ENCODE measurements at places on chromosomes 1 and 21. TPM values are rescaled to one million over a fixed set of nuclear protein-coding genes. Genes with fewer than 3 reads are reported as not detected.

- no peak for DNase-seq
These were observed 2.5 kb downstream of the MPZ start for GRCh38 chr1:161307230-161307768.

DNA sequence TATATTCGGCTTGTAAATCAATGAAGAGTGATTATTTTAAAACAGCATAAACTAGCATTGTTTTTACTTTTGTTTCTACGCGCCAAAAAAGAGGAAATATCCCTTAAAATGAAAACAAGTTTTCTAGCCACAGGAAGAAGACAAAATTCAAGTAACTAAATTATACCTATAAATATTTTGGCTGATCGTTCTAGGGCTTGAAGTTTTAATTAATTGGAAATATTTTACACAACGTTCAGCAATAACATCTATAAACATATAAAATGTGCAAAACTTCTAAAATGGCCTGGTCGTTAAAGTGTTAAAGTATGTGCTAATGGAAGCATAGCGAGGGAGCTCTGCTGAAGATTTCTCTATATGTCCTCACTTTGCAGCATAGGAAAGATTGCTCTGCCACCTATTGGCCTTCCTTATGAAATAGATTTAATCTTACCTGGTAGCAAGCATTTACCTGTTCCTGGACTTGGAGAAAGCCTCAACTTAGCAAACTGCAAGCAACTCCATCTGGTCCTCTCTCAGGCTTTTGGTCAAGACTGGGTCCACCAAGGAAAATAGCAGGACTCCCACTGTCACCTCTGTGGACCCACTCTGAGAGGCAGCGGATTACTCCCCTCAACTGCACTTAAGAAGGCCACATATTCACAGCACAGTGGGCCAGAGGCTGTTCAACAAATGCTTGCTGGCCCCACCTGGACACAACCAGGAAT, 351.3 kb upstream of the RUNX1 start:
- DNase-seq = peak; percentile 49

Gene PRAMEF15
- not detected for polyA plus RNA-seq

DNA sequence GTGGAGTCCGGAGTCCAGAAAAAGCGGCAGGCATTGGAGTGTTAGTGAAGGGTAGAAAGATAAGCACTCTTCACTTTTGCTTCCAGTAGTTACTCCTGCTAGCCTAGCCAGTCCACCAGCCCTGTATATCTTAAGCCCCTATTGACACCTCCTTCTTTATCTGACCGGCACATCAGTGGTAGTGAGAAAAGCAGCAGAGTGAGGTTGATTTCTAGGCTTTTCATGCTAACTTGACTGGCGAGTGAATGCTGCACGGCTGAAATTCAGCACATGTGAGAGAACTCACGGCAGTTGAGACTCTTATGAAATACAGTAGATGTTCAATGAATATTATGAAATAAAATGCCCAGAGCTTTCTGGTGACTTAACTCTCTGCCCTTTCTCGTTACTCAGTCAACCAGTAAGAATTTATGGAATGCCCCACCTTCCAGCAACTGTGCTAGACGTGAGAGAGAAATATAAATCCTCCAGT, 128.2 kb downstream of the CACHD1 start:
- no peak for DNase-seq

Gene CTSK
- polyA plus RNA-seq = 30.7 TPM

Gene GBP1
- polyA plus RNA-seq = 13.0 TPM

GRCh38 chr1:7550981-7551380, 220.1 kb upstream of the VAMP3 start:
- DNase-seq = no peak

Gene OR2T2
- not detected for polyA plus RNA-seq

Gene LYSMD1
- 17.0 TPM for polyA plus RNA-seq

Gene CFHR3
- polyA plus RNA-seq = 0.69 TPM

GRCh38 chr1:93332368-93332767, 13.3 kb upstream of the DR1 start:
- DNase-seq = no peak

DNA sequence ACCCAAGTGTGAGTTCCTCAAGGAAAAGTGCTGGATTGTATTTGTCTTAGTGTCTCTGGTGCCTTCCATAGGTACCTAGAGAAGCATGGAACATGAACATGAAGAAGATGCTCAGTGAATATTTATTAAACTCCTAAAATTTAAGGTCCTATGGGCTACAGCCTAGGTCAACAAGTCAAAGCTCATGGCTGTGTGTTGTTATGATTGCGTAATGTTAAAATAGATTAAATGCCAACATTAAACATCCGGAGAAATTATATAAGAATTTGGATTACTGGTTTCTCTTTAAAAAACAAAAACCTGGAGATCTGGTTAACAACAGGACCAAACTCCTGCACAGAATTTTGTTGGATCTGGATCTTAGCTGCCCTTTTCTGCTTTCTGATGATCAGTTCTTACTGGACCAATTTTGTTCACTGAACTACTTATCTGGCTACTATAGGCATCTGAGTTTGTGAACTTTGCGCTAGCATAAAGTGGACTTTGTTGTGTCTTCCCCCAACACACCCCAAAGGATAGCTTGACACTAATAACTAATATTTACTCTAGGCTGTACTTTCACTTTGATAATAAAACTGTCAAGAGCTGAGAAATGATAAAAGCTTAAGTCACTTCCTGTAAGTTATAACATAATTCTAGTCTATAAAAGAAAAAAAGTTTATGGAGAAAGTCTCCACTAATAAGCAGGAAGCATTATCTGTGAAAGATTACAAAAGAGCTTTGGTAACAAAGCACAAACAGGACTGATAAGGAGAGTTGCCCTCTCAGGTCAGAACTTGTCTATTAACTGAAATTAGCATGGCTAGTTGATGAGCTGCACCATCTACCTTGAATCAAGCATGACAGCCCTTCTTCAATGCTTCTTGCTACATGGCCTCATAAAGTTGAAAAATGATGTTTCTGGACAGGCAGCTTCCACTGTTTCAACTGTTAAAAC, 20.7 kb downstream of the F5 start:
- DNase-seq = no peak

DNA sequence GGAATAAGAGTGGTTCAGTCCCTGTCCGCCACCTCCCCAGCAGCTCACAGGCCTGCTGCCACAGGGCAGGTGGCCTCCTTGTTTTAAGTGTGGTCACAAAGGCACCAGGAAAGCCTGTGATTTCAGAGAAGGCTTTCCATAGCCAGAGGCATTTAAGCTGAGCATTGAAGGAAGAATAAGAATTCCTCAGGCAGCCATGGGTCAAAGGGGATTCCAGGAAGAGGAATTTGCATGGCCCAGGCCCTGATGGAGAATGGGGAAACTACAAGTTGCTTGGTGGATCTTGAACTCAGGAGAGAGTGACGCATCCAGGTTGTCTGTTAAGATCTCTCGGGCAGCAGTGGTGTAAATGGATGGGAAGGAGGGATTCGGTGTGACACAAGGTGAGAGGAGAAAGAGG, 66.7 kb downstream of the KLHDC7A start:
- no peak for DNase-seq

DNA sequence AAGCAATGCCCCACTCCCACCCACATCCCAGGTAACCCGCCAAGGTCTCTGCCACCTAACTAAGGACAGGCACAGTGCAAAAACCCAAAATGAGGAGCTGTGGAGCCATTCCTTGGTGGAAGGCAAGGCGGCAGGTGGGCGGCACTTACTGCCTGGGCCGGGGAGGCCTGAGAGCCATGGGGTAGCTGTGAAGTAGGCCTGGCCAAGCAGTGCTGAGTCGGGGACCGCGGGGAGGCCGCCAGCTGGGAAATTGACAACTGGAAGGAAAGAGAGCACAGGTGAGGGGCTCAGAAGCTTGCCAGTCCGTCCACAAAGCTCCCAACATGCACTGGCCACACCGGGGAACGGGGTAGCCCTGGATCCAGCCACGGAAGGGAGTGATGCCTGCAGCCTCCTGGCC, 85.3 kb downstream of the NPHP4 start:
- no peak for DNase-seq

- DNase-seq = no peak
These were observed 89.7 kb downstream of the ATP5PO start for GRCh38 chr21:33825915-33826314.

GRCh38 chr1:55938376-55938850, 641.0 kb downstream of the PLPP3 start:
- DNase-seq = no peak

DNA sequence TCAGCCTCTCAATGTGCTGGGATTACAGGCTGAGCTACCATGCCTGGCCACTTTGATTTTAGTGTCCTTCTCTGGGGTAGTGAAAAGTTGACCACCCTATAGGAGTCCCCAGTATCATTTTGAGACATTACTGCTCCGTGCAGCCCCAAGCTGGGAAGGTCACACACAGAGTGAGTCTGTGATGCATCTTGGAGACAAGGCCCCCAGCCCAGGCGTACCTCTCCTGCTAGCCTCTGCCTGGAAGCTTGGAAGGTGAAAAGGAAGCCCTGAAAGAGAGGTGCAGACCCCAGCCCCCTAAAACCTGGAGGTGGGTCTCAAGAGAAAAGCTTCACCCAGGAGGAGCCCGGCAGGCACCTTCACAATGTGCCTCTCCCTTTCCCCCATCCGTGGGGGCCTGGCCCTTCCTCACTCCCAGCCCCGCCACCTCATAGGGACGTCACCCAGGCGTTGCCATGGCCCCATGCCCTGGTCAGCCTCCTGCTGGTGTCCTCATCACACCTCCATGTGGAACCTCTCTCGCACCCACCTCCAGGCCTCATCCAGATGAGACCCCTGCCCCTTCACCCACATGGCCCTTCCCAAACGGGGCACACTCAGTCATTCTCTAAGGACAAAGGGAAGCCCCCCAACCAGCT, 5.6 kb upstream of the ARF1 start:
- no peak for DNase-seq

- no peak for DNase-seq
These were observed 58.3 kb upstream of the ACOT11 start for GRCh38 chr1:54489627-54490250.

Gene PLPP3
- polyA plus RNA-seq = 109 TPM

Gene CD48
- 1.5 TPM for polyA plus RNA-seq

GRCh38 chr1:21156019-21156418, 20.7 kb downstream of the EIF4G3 start:
- DNase-seq = no peak

- no peak for DNase-seq
These were observed 151.3 kb downstream of the ETS2 start for GRCh38 chr21:38956856-38957571.

Gene LRRC38
- polyA plus RNA-seq = 0.25 TPM

Gene SPRR4
- not detected for polyA plus RNA-seq

- DNase-seq = no peak
These were observed 68.9 kb downstream of the DMAP1 start for GRCh38 chr1:44281962-44282703.

GRCh38 chr1:193574913-193575312, 388.5 kb upstream of the B3GALT2 start:
- no peak for DNase-seq

Measured in left renal cortex interstitium (tissue), 4 donors.